NCI-H2107 (cell line): ENCODE measurements at places on chromosomes 1 and 21.

DNA sequence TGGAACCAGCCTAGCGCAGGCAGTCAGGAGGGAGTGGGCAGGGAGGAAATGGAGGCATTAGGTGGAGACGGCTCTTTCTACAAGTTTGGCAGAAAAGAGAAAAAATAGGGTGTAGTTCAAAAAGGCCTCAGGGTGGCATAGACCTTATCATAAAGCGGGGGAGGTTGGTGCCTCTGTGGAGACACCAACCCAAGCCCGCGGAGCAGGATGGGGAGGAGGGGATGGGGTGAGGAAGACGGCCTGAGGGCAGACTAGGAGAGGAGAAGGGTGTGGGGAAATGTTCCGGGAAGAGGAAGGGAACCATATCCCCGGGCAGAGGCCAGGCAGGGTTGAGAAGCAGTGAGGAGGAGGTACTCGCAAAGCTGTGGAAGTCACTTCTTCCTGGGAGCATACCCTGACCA lies 17.4 kb upstream of the SHE start:
- no peak for DNase-seq

- DNase-seq = peak; percentile 40
Observed at GRCh38 chr1:100950781-100951180, 54.9 kb downstream of the SLC30A7 start.

DNA sequence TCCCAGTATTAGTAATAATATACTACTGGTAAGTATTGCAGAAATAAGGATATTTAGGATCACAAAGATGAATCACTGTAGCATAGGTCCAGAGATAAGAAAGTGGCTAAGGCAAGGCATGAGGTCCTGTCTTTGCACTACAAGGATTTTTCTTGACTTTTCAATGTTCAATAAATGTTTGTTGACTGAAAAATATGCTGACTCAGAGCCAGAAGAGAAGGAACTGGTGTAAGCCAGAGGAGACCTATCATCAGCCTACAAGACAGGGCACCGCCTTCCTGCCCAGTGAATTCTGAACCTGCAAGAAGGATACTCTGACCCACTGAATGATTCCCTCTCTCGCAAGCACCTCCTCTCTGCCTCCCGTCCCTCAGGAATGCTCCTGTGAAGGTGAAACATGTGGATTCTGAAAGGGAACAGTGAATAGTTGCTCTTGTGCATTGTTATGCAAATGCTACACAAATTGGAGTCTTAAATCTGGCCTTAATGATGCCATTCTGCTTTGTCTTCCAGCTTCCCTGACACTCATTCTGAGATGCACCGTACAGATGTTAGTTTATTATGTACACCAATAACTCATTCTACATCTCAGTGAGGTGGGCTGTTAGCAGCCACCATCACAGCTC lies 540.0 kb downstream of the OMA1 start:
- DNase-seq = no peak

DNA sequence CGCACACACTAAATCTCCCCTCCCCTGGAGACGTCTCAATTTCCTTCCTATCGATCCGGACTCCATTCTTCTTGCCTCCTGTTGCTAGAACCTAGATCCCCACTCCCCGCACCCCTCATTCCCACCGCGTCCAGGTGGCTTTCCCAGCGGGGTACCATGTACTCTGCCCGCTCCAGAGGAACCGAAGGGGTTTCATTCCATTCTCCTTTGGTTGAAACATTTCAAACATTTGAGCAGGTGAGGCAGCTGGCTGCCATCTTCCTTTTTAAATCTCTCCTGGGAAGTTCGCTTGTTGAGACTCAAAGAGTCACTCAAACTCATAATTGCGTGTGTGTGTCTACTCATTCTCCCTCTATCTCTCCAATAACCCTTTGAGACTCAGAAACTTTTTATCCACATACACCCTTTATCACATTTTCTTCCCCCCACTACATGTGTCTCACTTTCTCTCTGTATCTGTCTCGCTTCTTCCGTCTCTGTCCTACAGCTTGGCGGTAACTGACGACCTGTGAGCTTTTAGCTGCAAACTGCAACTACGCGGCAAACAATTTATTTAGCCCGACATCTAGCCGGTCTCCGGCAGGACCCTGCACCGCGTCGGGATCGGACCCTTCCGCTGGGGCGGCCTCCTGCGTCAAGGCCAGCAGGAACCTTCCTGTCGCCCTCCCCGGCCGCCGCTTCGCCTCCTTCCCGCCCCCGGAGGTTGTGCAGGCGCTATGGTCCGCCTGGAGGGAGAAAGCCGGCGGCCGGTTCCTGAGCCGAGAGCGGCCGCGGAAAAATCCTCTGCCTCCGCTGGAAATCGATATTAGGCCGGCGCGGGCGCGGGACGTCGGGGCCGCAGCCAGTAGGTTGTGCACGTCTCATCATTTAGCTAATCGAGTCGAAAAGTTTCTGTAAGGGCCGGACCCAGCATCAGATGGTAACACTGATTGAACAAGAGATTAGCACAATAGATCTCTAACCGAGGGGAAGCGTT lies 3.0 kb upstream of the FOXD3 start:
- DNase-seq = no peak

DNA sequence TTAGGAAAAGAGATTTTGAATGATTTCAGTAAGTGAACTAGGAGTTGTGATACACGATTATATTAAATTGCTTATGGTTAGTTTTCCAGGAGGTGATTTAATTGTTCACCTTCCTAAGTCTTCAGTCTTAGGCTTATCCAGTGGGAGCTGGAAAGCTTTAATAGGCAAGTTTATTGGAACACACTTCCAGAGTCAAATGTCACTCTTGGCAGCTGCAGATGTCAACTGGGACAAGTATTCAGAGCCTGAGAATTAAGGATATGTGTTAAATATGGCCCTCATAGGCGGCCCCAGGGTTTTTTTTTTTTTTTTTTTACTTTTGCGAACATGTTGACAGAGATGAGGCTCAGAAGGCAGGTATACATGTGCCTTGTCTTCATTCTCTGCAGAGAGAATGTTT lies 29.2 kb downstream of the UCK2 start:
- DNase-seq = no peak

GRCh38 chr1:244779410-244779809 lies 56.0 kb upstream of the COX20 start:
- DNase-seq = no peak

DNA sequence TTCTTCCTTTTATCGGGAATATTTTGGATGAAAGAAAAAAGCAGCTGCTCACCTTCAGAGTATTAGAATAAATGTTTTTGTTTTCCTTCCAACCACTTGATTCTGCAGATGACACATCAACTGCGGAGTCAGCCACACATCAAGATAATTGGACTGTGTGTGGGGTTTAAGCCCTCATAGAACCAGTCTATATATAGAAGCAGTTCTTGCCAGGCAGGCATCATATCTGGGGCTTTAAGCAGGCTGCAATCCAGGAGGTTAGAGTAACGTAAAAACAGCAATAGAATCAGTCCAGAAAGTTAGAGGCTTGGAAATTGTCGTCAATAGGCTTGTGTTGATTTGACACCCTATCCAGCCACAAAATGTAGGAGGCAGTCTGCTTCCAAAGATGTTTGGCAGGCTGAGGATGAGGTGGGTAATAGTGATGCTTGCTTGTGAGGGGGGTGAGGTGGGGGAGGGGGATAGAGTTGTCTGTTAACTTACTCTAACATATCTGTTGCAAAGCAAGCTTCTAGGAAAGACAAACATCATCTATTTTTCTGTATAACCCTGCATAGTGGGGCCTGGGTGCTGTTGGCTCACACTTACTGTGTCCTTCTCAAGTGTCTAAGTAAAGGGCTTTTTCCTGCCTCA lies 64.8 kb downstream of the PEX14 start:
- DNase-seq = no peak

DNA sequence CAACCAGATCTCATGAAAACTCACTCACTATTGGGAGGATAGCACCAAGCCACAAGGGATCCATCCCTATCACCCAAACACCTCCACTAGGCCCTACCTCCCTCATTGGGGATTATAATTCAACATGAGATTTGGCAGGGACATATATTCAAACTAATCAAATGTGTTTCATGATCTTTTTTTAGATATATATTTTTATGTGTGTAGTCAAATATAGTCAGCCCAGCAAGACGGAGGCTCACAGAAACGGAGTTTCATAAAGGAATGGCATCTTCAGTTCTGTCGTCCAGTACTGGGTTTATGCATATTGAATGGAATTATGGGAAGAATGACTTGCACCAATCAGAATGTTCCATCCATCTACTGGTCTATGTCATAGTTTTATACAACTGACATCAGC lies 343.3 kb upstream of the KAZN start:
- DNase-seq = no peak

GRCh38 chr1:208040821-208041297 lies 129.9 kb upstream of the CD34 start:
- no peak for DNase-seq

DNA sequence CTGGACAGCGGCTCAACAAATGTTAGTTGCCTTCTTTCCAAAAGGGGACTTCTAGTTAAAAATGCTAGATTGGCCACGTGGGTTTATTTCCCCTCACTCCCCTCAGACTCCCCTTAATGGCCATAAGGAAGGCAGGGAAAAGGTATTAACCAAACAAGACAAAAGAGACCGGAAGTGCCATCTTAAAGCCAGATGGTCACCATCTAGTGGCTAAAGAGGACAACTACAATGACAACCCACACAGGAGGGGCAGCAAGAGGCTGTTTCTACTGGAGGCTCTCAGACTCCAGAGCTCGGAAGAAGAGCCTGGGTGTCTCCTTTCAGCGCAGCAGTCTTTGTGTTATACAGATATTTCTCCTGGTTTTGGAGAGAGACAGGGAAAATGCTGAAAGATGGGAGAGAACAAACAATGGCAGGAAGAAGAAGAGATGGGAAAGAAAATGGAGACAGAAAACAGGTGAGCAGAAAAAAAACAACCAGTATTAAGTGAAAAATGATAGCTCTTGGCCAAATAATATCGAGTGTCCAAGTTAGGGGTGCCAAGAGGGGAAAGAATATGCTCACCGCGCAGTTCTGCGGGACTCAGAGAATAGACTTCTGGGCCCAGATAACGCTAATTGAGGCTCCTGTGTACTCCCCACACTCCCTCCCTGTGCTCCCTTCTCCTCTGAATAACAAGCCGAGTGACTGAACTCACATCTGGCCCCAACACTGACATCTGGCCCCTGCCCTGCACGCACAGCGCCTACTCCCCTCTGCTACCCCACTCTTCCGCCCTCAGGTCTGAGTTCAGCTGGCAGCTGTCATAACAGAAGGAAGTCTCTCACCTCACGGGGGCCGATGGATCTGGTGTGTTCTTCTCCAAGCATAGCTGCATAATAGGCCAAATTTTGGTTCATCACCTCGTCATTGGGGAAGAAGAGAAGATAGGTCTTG lies 9.6 kb downstream of the P3H1 start:
- no peak for DNase-seq
